ENCODE measurements at places on chromosomes 3 and 15. TPM values are rescaled to one million over a fixed set of nuclear protein-coding genes. Genes with fewer than 3 reads are reported as not detected.

DNA sequence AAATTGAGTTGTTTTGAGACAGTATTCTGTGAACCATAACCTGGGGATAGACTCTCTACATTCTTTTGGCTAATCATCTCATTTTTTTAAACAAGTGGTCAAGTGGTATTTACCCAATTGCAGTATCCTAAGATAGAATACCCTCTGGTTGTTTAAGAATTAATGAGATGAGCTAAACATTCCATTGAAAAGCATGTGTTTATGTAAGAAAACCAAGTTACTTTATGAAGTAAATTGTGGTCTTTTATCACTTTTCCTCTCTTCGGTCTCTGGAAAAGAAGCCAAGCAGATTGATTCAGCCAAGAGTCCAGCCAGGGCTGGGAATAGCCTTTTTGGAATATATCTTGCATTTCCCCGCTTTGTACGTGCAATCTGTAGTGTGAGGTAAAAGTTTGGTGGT is 185.7 kb upstream of the TOPAZ1 start:
- DNase-seq, result no peak

GRCh38 chr15:43779016-43779415 is 2.2 kb upstream of the ELL3 start:
- DNase-seq, result no peak

DNA sequence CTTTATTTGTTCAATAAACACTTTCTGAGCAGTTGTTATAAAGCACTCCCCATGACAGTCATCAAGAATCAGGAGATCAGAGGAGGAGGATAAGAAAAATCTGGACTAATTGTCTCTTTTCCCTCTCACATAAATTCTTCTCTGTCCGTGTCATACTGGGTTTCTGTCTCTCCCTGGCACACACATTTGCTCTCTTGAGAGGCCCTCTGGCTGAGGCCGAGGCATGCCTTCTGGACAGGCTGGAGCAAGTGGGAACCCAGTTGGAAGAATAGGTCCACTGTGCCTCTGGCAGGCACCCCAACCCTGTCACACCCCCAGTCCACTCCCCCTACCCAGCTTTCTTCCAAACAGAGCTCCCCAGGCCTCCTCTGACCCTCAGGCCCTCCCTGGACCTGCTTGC is 315.8 kb downstream of the UACA start:
- no peak for DNase-seq

GRCh38 chr3:141575879-141576743 is 89.3 kb downstream of the RASA2 start:
- no peak for DNase-seq

- no peak for DNase-seq
Measured at GRCh38 chr3:144167634-144168033, 196.0 kb downstream of the DIPK2A start.

GRCh38 chr3:39000008-39000450 is 51.7 kb downstream of the SCN11A start:
- no peak for DNase-seq

DNA sequence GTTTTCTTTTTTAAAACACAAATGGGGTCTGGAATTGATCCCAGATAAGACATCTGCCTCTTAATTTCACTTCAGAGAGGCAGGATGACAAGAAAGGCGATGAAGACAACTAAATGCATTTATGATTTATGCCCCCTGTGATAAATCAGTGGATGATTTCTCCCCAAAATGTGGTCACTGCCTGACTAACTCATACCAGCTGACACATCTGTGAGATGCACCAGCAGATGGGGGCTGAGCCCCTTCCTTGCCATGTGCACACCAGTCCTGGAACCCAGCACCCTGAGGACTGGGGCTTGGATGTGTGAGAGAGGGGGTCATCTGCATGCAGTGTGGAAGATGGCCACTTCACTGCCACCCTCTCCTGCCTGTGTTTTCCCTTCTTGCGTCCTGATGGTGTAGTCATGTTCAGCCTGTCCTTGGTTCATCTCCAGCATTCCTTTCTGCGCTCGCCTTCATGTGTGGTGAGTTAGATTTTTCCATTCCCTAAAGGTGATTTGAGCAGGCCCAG is 264.3 kb downstream of the LRTM1 start:
- DNase-seq, result no peak

DNA sequence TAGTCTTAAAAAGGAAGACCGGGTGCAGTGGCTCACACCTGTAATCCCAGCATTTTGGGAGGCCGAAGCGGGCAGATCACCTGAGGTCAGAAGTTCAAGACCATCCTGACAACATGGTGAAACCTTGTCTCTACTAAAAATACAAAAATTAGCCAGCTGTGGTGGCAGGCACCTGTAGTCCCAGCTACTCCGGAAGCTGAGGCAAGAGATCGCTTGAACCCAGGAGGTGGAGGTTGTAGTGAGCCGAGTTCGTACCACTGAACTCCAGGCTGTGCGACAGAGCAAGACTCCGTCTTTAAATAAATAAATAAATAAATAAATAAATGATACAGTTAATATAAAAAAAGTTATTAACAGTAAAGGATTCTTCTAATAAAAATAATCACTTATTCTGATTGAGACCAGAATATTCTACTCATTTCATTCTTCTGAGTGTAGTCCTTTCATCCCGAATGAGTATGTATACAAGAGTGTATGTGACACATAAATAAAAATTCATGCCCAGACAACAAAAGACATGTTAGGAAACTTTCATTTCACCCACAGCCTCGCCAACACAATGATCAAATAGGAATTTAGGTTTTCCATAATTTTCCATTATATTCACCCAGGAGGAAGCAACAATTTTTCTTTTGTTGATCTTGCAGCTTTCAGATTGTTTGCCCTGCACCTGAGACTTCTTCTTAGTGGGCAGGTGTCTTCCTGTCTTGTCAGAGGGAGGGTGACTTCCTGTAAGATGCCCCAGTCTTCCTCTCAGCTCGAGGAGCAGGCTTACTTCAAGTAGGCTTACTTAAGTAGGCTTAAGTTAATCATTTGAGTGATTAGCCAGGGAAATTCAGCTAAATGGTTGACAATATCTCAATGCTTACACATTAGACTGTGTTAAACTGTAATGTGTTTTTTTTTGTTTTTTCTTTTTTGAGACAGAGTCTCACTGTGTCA is 7.8 kb upstream of the NUP210 start:
- no peak for DNase-seq

DNA sequence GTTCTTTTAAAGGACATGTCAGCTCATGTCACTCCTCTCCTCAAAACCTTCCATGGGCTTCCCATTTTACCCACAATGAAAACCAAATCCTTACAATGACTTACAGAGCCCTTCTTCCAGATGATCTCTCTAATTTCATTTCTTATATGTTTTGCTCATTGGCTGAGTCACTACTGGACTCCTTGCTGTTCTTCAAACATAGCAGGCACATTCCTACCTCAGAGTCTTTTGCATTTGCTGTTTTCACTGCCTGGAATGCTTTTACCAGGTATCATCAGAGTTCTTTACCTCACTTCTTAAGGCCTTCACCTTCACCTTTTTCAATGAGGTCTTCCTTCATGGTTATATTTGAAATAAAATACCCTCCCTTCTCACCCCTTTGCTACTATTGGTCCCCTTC is 57.3 kb downstream of the NECTIN3 start:
- no peak for DNase-seq

DNA sequence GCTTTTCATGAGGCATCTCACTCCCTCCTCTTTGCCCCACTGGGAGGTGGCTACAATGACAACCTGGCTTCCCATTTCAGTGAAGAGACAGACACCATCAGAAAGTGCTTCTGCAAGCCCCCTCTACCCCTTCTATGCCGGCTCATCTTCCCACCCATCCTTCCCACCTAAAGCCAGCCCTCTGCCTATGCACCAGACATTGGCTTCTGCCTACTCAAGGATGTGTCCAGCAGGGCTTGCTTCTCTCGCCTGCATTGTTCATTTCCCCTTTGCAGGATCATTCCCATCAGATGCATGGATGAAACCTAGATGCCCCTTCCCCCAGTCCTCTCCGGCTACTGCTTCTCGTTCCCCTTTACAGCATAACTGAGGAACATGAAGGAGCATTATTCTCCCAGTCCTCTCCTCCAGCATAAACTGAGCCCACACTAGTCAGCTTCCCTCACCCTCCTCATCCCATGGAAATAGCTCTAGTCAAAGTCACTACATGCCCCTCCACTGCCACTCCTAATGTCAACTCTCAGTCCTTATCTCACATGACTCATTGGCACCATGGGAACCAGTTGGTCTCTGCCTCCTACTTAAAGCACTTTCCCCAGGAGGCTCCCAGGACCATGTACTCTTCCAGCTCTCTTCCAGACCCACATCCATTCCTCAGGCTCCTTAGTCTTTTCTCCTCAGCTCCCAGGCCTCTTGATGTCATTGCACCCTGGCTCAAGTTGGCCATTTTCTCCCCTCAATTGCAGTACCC is 47.9 kb downstream of the TM2D3 start:
- DNase-seq, result no peak

Gene KBTBD13
- total RNA-seq, result not detected

Gene CYP19A1
- total RNA-seq, result not detected
